NCI-H510A treated with DMSO at 0.1 percent for 48 hours (cell line): ENCODE measurements at places on chromosomes 7 and 10.

GRCh38 chr7:54541669-54542625 is at the start of gene VSTM2A:
TSS of gene VSTM2A (plus strand) at chr7:54542375. CDS start at chr7:54542731, 356 bp downstream.
- DNase-seq: peak; percentile 84

DNA sequence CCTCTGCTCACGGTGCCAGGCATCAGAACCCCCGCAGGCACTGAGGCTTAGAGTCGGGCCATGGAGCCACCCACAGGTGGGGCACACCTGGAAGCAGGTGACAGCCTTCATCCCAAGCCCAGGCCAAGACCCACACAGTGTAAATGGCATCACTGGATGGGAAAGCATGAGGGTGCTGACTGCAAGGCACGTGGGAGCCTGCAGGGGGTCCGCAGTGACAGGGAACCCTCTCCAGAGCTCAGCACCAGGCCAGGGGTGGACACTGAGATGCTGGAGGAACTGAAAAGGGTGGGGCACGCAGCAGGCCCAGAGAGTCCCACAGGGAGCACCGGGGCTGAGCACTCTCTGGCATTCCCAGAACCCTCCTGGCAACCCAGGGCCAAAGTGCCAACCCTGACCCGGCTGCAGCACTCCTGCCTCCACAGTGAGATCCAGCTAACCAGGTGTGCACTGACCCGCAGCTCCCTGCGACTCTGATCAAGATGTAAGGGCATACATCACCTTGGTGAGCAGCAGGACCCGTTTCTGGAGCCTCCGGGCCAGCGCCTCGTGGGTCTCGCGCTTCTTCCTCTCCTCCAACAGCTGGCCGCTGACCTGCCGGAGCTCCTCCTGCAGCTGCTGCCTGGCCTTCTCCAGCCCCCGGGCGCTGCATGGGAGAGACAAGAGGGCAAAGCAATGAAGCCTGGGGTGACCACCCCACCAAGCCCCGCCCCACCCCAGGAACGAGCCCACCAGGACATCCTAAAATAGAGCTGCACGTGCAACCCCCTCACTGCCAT is 163.9 kb downstream of the MAD1L1 start:
- DNase-seq: no peak

DNA sequence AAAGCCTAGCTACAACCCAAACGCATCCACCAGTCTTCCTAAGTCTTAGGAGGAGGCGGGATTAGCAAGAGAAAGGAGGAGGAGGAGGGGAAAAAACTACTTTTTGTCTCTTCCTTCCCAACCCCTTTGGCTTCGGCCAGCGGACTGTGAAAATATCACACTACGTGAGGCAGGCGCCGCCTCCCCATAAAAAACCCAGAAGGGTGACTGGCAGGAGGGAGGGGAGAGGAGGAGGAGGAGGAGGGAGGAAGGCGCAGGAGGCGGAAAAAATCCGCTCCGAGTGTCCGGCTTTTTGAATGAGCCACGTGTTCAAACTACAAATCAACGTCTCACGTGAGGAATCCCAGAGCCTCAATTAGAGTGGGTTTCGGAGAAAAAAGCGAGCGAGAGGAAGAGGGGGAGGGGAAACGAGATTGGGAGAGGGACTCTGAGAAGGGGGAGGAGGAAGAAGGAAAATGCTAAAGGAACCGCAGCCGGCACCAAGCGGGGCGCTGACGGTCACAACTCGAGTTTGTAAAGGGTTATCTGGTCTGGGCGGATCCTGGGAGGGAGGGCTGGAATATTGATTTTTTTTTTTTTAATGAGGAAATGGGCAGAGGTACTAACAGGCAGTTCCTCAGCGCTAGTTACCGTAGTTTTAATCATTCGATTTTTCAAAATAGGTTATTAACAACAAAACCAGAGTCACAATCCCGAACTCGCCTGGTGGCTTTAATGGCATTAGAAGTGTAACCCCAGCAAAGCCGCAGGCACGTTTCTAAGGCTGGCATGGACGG is at the start of gene IGF2BP3:
TSS of gene IGF2BP3 (minus strand) at position 162 of the 776 bp plus-strand sequence. CDS start 381 bp downstream, outside the sequence.
- DNase-seq: peak; percentile 97

GRCh38 chr7:151397026-151397425 is 12.8 kb downstream of the WDR86 start:
- DNase-seq: no peak

GRCh38 chr7:1867370-1868260 is 197.5 kb downstream of the ELFN1 start:
- DNase-seq: no peak

DNA sequence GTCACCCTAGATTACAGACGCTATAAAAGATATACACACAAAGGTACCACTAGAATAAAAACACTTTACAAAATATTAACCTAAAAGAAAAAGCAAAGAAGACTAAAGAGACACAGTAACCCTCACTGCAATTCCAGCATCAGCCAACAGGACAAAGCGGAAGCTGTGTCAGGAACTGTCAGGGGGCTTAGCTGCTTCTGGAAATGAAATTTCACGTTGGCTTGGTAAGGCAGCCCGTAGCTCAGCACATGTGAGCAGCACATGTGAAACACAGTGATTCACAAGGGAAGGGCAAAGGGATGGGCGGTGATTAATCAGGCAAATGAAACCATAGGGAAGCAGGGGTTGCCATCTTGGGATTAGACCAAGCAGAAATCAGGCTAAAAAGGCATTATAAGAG is 195.4 kb downstream of the MGMT start:
- DNase-seq: no peak

DNA sequence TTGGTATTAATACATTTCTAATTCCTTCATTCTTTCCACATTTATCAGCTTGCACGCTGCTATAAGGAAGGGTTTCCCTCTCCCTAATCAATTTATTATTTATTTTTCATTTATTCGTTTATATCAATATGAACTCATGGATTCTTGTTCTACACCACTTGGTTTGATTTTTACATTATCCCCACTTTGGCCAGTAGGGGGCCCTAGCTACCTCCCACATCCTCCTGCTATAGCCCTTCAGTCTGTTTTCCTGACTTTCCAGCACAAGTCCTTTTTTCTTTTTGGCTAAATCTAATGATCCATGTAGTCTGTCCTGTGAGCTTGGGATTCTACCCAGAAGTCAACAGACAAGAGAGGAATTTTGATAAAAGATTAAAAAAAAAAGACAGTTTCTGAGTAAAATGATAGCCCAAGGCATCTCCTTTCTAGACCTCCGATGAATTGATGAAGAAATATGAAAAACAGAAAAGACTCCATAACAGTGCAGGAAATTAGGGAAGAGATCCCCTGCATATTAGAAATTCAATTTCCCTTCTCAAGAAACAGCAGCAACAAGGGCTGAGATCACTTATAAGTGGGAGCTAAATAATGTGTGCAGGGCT is 47.7 kb downstream of the LYZL2 start:
- DNase-seq: peak; percentile 7

DNA sequence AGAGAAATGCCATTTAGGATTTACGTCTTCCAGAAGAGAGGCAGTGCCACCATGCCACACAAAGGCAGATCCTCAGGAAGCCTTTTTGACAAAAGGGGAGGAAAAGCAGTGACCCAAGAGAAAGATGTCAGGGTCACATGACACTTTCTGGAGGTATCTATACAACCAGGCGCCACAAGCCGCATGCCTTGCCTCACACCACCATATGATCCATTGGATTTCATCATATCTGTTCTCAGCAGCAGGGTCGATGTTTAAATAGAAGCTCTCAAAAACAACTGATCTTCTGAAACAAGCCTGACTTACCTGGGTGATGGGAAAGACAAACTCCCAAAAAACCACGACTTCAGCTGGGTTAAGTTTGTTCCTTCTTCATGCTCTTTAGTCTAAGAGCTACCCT is 52.5 kb upstream of the UNC5B start:
- no peak for DNase-seq

DNA sequence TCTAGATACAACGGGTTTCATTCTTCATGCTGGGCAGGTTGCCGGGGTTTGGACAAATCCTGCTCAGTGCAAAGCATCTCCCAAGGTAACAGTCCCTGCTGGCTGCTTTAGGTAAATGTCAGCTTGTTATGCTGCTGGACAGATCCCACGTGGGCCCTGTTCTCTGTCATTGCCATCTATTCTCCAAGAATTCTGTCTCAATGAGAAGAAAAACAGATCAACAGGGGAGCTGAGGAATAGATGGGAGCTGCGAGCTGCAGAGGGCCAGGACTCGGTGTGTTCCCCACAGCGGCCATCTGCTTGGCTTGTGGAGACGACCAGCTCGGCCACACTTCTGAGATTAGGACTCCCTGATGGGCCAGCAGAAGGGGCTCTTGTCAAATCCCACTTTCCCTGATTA is 235.2 kb downstream of the DPP6 start:
- no peak for DNase-seq
